ENCODE measurements at places on chromosomes 5 and 9. TPM values are rescaled to one million over a fixed set of nuclear protein-coding genes. Genes with fewer than 3 reads are reported as not detected.

GRCh38 chr5:177545487-177546257, 8.7 kb downstream of the FAM193B start:
- peak overlapping the region; percentile 90 for H3K27ac ChIP-seq
- no peaks in the 10 kb centered on the region for H3K36me3 ChIP-seq
- no peaks in the 10 kb centered on the region for H3K27me3 ChIP-seq
- peaks cover 11% of the 10 kb centered on the region for H3K4me1 ChIP-seq

The OTP gene
- 0.15 TPM for total RNA-seq

The MIER3 gene
- 33.1 TPM for total RNA-seq

- no peaks in the 10 kb centered on the region for H3K27me3 ChIP-seq
- no peak overlapping the region for H3K4me3 ChIP-seq
- H3K36me3 ChIP-seq, result no peaks in the 10 kb centered on the region
- DNase-seq, result no peak
Measured at GRCh38 chr9:37295796-37296195, 126.7 kb upstream of the GRHPR start.

DNA sequence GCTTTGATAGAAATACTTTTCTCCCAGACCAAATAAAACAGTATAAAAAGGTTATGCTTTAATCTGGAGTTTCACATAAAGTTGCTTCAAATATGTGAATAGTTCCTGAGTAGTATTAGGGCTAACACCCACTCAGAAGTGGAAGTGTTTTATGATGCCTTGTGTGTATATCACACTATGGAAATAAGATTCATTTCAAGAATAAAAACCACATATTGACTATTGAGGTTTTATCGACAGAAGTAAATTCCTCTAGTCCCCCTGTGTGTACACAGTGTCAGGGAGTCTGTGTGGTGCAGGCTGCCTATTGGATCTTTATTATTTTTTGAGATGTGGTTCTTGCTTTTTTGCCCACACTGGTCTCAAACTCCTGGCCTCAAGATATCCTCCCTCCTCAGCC, 20.8 kb upstream of the LRRTM2 start:
- no peaks in the 10 kb centered on the region for H3K4me1 ChIP-seq
- no peak overlapping the region for H3K27ac ChIP-seq
- H3K27me3 ChIP-seq, result no peaks in the 10 kb centered on the region
- no peak for DNase-seq

Measured in breast epithelium (tissue), 4 donors.